Upper lobe of right lung (tissue), 1 donor: ENCODE measurements at places on chromosomes 1 and 21. TPM values are rescaled to one million over a fixed set of nuclear protein-coding genes. Genes with fewer than 3 reads are reported as not detected.

DNA sequence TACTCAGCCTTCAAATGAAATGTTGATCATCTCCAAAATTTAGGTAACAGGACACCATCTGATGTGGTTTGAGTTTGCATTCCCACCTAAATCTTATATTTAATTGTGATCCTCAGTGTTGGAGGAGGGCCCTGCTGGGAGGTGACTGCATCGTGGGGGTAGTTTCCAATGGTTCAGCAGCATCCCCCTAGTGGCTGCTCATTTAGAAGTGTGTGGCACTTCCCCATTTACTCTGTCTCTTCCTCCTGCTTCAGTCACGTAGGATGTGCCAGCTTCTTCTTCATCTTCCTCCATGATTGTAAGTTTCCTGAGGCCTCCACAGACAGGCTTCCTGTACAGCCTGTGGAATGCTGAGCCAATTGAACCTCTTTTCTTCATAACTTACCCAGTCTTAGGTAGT is 731.2 kb downstream of the USP25 start:
- DNase-seq: no peak

DNA sequence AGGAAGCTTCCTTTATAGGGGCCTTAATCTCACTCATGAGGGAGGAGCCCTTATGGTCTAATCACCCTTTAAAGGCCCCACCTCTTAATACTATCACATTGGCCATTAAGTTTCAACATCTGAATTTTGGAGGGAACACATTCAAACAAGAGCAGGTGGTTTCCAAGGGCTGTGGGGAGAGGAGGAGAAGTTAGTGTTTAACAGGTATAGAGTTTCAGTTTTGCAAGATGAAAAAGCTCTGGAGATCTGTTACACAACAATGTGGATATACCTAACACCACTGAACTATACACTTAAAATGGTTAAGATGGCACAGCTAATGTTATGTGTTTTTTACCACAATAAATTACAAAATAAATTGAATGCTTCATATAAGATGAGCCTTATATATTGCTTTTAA is 113.4 kb upstream of the DNAH14 start:
- no peak for DNase-seq

GRCh38 chr1:116854403-116854690 is 55.4 kb upstream of the PTGFRN start:
- DNase-seq: no peak

DNA sequence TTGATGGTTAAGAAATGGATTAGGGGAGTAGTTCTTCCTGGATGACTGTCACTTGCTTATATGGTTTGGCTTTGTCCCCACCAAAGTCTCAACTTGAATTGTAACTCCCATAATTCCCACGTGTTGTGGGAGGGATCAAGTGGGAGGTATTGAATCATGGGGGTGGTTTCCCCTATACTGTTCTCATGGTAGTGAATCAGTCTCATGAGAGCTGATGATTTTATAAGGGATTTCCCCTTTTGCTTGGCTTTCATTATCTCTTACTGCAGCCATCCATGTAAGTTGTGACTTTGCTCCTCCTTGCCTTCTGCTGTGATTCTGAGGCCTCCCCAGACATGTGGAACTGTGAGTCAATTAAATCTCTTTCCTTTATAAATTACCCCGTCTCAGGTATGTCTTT is 1621.1 kb downstream of the MRPL39 start:
- no peak for DNase-seq

- DNase-seq: no peak
These were observed 144.2 kb downstream of the VAV3 start for GRCh38 chr1:107820801-107821200.

DNA sequence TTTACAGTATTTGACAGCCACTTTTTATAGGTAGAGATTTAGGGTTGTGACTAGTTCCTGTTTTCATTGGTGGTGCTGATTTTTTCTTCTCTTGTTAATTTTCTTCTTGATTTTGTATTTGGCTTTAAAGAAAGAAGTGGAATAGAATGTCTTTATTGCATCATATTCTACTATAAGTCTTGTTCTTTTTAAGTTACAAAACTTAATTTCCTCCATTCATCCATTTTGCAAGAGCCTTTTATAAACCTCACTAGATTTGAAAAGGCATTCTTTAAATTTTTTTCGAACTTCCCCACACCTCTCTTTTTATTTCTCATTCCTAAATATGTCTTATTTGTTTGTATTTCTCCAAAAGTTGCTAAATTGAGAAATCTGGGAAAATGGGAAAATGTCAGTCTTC is 1368.6 kb upstream of the ADGRL4 start:
- no peak for DNase-seq

GRCh38 chr1:50378770-50379169 is 44.5 kb downstream of the DMRTA2 start:
- DNase-seq: no peak

DNA sequence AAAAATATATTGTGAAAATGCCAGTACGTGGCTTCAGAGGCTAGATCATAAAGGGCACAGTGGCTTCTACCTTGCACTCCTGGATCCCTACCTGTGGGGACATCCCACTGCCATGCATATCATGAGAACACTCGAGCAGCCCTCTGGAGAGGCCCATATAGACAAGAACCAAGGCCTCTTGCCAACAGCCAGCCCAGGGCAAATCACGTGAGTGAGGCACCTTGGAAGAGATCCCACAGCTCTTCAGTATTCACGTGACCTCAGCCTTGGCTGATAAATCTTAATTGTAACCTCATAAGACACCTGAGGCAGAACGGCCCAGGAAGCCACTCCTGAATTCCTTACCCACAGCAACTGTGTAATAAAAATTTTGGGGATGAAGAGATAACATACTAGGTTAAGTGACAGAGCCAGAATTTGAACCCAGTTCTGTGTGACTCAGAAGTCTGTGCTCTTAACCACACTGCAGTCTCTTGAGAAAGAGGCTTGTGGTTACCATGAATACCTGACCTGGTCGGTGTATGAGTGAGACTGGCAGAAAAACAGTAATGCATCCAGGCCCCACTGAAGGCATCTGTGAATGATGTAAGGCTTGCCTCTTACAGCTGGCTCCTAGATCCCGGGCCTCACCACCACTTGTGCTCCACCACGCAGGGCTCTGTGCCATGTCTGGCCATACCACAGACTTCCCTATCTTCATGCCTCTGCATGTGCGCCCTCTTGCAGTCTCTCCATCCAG is 6.9 kb upstream of the A3GALT2 start:
- peak; percentile 79 for DNase-seq

DNA sequence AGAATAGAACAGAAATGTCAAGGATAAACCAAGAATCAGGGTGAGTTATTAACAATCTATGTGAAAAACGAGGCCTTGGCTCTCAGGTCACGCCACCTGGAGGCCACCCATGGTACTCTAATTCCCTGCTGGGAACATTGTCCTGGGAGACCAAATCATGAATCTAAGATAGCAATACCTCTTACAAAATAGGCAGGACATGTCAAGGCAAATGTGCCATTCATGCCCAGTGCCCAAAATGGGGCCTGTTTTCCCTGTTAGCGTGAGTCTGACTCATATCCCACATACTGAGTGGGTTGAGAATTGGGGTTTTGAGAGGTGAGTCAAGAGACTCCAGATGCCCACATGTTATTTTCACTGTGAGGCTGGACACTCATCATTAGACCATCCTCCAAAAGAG is 380.8 kb downstream of the HHIPL2 start:
- no peak for DNase-seq

GRCh38 chr1:15155888-15156741 is 2.6 kb downstream of the TMEM51 start:
- peak; percentile 57 for DNase-seq

DNA sequence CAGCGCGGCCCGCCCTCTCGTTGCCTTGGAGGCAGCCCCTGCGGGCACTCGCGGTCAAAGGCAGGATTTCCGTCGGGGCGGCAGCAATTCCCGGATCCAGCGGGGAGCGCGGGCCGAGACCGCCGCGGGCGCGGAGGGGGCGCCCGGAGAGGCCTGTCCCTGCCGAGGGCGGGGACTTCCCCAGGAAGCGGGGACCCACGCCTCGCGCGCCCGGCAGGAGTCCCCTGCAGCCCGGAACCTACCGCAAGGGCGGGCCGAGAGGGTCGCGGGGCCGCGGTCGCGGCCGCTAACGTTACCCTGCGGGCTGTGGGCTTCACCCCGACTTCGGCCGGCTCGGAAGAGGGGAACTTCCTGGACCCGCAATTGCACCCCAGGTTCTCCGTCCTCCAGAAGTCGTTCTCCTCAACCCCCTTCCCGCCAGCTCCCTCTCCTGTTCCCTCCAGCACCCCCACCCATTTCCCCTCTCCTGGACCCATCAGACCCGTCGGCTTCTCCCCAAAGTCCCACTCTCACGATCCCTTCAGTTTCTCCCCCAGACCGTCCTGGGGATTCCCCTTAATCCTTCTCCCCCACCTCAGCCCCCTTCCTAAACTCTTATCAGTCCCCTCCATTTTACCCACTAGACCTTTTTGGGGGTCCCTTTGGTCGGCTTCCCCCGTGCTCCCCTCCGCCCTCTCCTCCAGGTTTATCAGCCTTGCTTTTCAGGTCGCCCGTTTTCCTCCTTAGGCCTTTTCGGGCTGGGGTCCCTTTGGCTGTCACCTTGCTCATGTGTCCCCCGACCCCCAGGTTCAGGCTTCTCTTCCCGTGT is 604 bp downstream of the FGR start:
- peak; percentile 83 for DNase-seq

GRCh38 chr1:41393716-41394368 is 32.6 kb downstream of the FOXO6 start:
- DNase-seq: no peak

SLC35A3 gene
- 30.4 TPM for total RNA-seq

S100A9 gene
- 418 TPM for total RNA-seq

C8B gene
- total RNA-seq: not detected

RER1 gene
- total RNA-seq: 118 TPM
